ENCODE measurements at places on chromosomes 5 and 9. TPM values are rescaled to one million over a fixed set of nuclear protein-coding genes. Genes with fewer than 3 reads are reported as not detected.

DNA sequence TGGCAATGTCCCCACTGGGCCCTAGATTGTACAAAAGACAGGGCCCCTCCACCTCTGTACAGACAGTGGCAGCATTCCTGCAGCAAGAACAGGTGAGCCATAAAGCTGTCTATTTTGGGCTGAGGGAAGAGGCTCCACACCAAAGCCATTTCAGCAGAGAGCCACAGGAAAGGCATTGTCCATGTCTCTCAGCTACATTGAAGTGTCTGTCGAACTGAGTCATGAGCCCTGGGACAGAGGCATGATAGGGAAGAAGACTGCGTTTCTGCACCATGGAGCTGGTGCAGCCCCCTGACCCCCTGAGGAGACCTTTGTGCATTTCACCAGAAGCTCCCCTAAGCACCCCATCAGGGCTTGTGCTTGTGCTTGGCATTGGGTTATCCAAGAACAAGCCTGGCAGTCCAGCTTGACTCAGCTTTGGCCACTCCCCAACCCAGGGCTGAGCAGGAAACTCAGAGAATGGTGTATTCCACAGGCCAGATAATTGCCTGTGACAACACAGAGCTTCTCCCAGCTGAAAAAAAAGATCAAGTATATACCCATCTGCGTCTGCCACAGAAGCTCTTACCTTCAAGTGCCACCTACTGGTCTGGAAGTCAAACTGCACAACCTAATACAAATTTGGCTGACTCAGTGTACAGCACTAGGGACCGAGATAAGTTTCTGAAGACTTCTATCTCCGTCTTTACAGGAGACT, 5.9 kb upstream of the FRMD3 start:
- no peak for DNase-seq

GRCh38 chr5:125262782-125263181, 516.3 kb upstream of the ZNF608 start:
- no peak for DNase-seq

GRCh38 chr9:116491659-116492058, 195.4 kb upstream of the TRIM32 start:
- no peak for DNase-seq

GRCh38 chr5:175163586-175164275, 280.3 kb downstream of the DRD1 start:
- DNase-seq, result no peak

KIF27 gene
- total RNA-seq, result 3.2 TPM

C5 gene
- total RNA-seq, result 6.6 TPM

FOXD4 gene
- total RNA-seq, result 0.48 TPM

- DNase-seq, result no peak
Observed at GRCh38 chr5:44809956-44810420, 1.2 kb downstream of the MRPS30 start.

Measured in omental fat pad (tissue), 4 donors.